Inflammatory macrophage (primary cell): ENCODE measurements at places on chromosomes 1 and 21.

DNA sequence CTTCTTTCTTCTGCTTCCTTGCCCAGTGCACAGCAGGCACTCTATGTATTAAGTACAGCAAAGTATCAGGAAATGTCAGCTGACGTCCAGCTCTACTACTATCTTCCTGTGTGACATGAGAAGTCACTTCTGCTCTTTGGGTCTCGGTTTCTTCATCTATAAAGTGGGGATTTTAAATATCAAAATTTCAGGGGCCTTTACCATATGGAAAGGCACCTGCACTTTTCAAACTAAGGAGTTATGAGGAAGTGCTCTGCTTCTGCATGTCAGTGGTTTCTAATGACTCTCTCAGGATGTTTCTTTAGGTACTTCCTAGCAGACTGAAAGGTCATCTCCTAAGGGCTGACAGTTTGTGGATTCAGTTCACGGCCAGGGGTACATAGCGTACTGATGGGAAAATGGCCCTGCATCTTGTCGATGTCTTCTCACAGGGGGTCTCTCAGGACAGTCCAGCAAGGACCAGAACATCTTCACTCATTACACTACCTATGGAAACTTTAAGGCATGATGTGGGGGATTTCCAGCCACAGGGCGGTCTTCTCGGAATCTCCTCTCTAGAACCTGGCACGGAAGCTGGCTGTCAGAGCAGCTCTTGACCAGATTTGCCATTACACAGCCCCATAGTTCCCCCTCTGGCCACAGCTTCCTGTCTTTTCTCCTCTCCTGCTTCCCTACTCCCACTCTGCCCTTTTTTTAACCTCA lies 42.0 kb upstream of the MTF1 start:
- DNase-seq = peak; percentile 89

GRCh38 chr1:103129255-103129654 lies 20.9 kb upstream of the COL11A1 start:
- no peak for DNase-seq

- DNase-seq = peak; percentile 44
Observed at GRCh38 chr1:75233302-75233929, 99.2 kb downstream of the LHX8 start.

- DNase-seq = no peak
Observed at GRCh38 chr1:204544321-204544720, 28.1 kb downstream of the MDM4 start.

DNA sequence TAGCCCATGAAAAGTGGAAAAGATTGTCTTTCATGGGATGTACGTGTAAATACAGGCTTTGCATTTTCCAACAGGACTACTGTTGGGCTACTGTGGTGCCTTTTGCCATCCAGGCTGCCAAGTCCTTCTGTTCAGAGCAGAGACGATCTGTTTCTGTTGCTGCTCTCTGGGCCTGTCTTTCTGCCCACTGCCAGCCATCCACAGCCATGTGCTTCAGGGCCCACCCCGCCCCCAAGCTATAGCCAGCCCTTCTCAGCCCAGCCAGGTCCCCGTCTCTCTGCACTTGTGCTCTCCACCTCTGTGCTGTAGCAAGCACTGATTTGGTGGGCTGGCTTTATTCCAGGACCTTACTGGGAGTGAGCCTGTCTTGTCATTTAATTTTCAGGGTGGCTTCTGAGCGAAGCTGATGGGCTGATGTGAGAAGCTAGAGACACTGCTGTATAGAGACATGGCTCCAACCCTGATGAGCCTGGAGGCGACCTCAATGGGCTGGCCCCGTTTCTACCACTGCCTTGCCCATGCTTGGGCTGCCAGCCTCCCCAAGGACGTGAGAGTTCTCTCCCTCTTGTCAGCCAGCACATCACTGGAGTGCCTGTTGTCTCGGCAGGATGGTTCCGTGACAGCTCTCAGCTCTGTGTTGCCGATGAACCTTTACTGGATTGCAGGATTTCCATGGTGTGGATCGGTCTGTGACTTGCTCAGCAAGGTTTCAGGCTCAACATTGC lies 137.8 kb downstream of the PEX14 start:
- no peak for DNase-seq

GRCh38 chr1:8396786-8397406 lies 79.0 kb downstream of the SLC45A1 start:
- DNase-seq = peak; percentile 43

GRCh38 chr1:111211921-111212320 lies 11.5 kb upstream of the DENND2D start:
- no peak for DNase-seq

- DNase-seq = no peak
Observed at GRCh38 chr21:37550618-37551330, 184.2 kb downstream of the DYRK1A start.

DNA sequence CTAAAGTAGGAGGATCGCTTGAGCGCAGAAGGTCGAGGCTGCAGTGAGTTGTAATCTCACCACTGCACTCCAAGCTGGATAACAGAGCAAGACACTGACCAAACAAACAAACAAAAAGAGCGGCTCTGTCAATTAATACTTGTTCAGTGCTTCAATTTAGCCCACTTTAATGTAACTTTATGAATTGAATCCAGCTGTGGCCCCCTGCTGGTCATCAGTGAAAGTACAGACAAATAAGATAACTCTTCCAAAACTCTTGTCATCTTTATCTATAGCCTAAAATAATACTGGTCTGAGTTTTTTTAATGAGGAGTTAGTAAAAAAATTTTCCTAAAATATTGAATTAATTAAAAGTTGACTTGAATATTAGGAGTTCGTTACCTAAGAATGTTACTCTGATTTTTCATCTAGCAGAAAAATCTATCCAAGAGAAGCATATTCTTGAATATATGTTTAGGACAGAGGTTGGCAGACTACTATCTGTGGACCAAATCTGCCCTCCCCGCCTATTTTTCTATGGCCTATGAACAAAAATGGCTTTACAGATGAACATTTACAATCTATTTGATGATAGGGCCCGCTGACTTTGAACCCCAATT lies 26.1 kb downstream of the ATP5PF start:
- peak; percentile 53 for DNase-seq

- peak; percentile 10 for DNase-seq
Observed at GRCh38 chr1:76891931-76892622, 24.8 kb downstream of the ST6GALNAC5 start.

DNA sequence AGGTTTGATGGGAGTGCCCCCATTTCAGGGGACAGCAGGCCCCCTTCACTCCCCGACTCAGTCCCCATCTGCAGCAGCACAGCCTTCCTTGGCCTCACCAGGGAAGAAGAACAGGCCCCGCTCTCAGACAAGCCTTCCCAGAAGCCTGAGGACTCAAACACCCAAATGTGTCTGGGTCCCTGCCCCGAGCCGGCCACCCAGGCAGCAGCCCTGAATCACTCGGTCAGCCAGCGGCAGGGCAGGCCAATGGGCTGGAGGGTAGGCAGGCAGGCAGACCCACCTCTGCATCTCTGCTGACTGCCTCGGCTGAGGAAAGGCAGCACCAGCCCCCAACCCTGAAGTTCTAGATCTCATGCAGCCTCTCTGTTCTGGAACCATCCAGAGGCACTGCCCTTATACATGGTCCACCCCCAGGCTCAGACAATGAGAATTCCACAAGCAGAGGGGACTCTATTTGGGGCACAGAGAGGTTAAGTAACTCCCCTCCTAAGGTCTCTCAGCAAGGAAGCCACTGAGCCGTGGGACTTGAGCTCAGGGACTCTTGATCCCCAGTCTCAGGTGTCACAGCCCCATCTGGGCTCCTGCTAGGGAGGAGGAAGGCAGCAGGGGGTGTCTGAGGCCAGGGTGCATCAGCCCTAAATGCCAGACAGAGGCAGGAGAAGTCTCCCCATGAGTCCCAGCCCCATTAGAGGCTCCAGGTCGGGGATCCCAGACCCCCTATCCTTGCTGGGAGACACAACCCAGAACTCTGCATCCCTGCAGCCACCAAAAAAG lies 33.2 kb upstream of the RUNX3 start:
- DNase-seq = no peak

GRCh38 chr1:82517586-82517985 lies 716.9 kb downstream of the ADGRL2 start:
- DNase-seq = no peak

GRCh38 chr1:202212787-202213186 lies 19.2 kb downstream of the LGR6 start:
- DNase-seq = no peak

DNA sequence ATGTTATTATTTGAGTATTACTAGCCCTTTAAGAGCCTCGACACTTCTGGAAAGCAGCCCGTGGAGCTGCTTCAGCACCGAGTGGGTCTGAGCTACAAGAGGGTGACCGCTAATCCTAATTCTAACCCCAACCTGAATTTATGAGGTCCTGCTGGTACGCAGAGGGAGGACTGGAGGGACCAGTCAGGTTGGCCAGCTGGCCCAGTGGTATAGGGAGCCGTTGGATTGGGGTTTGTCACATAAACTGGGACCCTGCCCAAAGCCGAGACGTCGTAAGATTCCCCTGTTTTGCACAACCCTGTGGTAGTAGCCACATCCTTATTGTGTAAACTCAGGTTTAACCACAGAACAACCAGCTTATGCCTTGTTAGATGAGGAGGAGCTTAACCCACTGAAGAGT lies 60.8 kb upstream of the F3 start:
- peak; percentile 79 for DNase-seq

DNA sequence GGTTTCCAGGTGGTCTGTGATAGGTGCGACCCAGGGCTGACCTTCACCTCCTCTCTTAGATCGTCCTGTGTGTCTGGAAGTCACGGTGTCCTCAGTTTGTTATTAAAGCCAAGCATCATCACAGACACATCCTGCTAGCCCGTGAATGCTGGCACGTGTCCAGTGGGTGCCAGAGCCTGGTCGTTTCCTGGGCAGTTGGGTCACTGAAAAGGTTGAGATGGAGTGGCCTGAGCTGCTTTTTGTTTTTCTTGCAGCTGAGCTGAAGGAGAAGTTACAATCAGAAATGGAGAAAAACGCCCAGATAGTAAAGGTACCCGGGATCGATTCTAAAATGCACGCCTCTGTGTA lies 23.2 kb downstream of the PCNT start:
- no peak for DNase-seq

- DNase-seq = no peak
Observed at GRCh38 chr1:51920130-51920529, 41.6 kb upstream of the NRDC start.

GRCh38 chr1:235012436-235013210 lies 116.0 kb downstream of the TOMM20 start:
- peak; percentile 20 for DNase-seq

DNA sequence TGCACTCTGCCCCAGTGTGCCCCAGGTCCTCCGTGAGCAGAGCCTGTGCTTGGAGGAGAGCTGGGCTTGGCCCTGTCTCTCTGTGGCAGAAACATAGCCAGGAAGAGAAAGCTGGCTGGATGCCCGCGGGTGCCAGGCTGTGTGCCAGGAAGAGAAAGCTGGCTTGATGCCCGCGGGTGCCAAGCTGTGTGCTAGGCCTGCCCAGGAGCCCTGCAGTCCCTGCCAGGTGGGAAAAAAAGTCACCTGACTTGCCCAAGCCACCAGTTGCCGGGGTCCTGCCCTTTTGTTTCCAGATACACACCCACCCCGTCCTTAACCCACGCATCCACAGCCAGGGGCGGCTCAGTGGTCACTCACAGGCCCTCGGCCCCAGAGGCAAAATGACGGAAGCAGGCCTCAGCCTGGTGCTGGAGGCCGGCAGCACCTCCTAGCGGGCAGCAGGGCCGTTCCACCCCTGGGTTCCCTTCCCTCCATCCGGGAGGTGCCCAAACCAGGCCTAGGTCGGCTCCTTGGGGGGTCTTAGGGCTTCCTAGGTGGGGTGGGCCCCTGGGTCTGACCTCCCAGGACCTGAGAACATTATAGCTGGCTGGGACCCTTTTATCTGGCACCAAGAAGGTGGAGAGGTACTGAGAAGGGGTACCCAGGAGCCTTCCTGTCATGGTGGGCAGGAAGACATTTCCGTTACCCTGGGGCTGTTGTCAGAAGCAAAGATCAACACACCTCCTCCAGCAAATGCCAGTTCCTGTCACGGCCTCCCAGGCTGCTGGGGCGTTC lies 9.1 kb downstream of the ITGB2 start:
- peak; percentile 74 for DNase-seq

GRCh38 chr1:224545571-224545970 lies 70.5 kb upstream of the CNIH3 start:
- DNase-seq = no peak

GRCh38 chr1:233834609-233835008 lies 69.9 kb upstream of the SLC35F3 start:
- DNase-seq = no peak

DNA sequence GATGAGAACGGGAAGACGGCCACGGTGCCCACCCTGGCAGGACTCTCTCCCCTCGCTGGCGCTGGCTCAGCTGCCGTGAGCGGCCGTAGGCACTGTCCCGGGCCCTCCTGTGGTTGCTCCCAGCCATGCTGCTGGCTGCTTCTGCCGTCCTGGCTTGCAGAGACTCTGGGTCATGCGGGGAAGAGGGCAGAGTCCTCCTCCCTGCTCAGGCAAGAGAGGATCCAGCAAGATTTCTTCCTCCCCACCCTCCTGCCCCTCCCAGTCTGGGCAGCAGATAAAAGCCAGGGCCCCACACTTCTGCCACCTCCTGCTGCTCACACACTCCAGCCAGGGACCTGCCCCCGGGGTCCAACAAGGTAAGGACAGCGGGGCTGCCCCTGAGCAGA lies 60.1 kb downstream of the AGPAT3 start:
- DNase-seq = no peak

- no peak for DNase-seq
Observed at GRCh38 chr1:29893806-29894205, 657.5 kb downstream of the PTPRU start.

DNA sequence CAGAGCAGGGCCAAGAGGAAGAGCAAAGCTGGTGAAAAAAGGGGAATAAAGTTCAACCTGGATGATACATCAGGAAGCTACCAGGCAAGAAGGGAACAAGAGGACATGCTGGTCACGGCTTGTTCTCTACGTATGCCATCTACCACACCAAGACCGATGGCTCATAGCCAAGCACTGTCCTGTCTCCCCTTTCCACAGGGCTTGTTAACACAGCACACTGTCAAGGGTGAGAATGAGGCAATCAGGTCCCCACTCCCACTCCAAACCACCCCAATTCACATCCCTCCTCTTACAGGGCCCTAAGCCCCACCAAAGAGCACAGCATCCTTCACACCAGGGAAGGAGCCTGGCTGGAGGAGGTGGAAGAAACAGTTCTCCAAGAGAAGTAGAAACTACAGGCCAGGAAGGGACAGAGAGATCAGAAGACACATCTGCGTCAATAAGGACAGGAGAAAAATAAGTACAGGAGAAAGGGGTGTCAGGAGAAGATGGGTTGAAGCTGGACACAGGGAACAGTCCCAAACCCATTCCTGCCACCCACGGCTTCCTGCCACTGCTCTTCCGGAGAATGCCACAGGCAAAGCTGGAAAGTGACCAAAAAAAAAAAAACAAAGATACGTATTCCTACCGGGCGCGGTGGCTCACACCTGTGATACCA lies 923 bp upstream of the SHC1 start:
- peak; percentile 29 for DNase-seq

GRCh38 chr1:55623311-55623710 lies 408.1 kb upstream of the USP24 start:
- no peak for DNase-seq
